ENCODE measurements at places on chromosomes 2 and 18.

DNA sequence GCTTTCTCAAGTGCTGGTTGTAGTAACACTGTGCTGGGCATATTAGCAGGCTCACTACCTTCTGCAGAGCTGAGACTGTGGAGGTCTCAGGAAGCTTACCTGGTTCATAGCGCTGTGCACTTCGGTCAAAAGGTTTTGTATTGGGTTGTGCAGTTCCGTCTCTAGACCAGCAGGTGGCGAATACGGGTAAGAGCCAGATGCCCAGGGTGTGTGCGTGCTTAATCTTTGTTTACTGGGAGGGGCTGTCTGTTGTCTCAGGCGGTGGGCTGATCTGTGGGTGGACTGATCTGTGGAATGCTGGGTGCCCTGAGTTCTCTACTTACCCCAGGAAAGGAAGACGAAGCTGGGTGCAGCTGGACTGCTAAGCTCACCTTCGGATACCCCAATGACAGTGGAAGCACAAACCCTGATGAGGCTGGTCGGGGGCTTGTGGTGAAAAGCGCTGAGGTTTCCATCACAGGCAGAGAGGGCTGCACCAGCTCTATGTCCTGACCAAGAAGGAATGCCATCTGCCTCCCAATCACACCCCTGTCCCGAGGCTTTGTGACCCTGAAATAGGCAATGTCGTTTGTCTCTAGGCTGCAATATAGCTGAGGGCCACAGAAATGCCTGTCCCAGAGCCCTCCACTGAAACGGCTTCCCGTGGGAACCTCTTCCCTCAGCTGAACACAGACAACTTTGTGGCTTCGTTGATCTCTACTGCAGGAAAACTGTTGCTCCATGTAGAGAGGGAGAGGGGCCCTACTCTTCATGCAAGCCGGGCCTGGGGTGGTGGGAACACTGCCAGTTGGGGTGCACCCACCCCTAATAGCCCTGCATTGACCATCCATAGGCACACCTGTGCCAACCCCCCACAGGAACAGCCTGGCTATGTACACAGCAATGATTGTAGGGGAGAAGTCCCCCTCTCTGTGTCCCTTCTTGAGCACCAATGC is 45.9 kb upstream of the FAM117B start:
- DNase-seq: peak; percentile 77

DNA sequence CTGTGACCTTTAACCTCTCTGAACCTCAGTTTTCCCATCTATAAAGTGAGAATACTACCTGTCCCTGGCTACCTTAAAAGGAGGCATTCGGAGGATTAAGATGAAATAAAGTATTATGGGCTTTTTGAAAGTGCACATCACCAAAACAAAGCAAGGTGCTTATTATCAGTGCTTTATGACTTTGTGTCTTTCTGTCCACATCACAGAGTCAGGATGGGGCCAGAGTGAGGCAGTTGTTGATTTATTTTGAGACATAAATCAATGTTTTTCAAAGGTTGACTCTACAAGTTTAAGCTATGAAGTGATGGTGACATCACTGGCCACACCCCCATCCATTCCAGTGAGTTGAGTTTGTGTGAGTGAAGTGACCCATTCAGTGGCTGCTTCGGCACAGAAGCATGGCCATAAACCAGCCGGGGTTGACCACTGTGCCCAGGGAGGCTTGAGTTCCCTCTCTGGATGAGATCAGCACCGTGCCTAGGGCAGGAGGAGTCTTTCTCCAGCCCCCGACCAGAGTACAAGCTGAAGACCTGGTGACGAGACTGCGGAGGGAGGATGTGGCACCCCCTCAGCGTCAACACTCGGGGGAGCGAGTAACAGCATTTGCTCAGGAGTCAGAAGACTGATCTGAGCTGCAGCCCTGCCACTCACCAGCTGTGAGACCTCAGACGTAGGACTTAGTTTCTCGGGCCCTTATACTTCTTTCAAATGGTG is 89.0 kb upstream of the PPP1CB start:
- no peak for DNase-seq

DNA sequence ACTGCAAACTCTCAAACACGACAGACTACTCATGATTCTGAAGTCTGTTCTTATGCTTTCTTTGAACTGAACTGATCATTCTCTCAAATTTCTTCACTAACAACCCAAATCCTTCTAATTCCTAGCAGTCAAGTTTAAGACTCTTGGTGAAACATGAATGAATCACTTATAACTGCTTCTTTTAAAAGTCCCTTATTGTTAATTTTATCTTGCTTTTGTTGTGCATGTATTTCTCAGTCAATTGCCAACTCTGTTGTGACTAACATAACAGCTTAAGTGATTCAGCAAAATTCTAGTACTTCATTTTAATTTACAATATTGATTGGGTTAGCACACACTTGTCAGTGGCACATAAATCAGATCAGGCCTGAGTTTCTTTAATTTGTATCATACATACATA is 357.0 kb upstream of the FSIP2 start:
- no peak for DNase-seq

DNA sequence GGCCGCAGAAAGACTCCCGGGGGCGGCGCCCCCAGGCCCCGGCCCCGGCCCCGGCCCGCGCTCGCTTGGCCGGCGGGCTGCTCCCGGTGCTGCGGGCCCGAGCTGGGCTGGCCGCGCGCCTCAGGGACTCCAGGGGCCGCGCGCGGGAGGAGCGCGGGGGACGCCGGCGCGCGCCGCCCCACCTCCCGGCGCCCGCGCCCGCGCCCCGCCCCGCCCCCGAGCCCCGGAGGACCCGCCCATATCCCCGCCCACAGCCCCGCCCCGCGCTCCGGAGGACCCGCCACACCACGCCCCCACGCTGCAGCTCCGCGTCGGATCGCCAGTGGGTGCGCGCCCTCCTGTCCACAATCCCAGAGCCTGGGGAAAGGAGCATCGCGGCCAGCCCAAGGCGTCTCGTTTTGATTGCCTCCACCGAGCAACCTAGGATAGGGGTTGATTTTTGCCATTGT is at the start of gene PARD6G:
Gene PARD6G (minus strand): TSS at position 122 of the 449 bp plus-strand sequence. CDS start 166 bp downstream, outside the sequence.
- peak; percentile 32 for DNase-seq

DNA sequence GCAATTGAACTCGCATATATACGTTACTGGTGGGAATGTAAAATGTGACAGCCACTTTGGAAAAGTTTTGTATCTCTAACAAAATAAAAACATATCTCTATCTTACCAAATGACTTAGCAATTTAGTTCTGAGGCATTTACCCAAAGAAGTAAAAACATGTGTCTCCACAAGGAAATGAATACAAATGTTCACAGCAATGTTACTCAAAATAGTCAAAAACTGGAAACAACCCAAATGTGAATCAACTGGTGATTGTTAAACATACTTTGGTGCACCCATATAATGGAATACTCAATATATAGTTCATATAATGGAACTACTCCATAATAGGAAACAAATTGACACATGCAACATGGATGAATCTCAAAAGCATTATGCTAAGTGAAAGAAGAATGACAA is 70.4 kb upstream of the DNER start:
- DNase-seq: no peak

- no peak for DNase-seq
Measured at GRCh38 chr2:236873636-236874035, 212.1 kb upstream of the COPS8 start.

GRCh38 chr2:99468155-99468554 is 21.7 kb downstream of the REV1 start:
- no peak for DNase-seq

DNA sequence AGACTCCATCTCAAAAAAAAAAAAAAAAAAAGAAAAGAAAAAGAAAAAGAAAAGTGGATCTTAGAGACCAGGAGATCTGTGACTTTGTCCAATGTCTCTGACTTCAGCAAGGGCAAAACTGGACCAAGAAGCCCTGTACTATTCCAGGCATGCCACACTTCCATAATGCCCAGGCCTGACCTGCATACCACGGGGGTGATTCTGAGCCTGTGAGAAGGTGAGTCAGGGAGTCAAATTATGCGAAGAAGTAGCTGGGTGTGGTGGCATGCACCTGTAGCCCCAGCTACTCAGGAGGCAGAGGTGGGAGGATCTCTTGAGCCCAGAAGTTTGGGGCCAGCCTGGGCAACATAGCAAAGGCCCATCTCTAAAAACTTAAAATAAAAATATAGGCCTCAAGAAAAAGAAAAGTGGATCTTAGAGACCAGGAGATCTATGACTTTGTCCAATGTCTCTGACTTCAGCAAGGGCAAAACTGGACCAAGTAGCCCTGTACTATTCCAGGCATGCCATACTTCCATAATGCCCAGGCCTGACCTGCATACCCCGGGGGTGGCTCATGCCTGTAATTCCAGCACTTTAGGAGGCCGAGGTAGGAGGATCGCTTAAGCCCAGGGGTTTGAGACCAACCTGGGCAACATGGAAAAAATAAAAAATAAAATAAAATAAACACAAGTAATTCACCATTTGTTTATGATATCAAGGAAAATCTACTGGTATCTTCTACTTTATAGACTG is 12.2 kb upstream of the PUM2 start:
- DNase-seq: no peak

DNA sequence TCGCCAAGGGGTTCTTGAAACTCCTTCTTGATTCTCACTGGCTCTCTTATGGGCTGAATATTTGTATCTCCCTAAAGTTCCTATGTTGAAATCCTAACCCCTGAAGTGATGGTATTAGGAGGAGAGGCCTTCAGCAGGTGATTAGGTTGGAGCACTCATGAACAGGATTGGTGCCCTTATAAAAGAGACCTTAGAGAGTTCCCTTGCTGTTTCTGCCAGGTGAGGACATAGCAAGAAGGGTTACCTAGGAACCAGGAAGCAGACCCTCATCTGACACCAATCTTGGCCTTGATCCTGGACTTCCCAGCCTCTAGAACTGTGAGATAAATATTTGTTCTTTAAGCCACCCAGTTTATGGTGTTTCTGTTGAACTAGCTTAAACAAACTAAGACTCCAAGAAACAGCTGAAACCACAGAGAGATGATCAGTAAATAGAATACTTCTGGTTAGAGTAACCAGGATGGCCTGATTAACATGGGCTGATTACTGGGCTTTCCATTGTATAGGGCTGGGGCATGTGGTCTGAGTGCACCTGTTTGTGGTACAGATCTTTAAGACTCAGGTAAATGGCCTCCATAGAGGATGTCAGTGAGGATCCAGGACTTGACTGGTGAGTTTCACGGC is 7.7 kb upstream of the CDC42EP3 start:
- no peak for DNase-seq

GRCh38 chr2:37198681-37199065 is 2.4 kb downstream of the CEBPZOS start:
- DNase-seq: no peak

DNA sequence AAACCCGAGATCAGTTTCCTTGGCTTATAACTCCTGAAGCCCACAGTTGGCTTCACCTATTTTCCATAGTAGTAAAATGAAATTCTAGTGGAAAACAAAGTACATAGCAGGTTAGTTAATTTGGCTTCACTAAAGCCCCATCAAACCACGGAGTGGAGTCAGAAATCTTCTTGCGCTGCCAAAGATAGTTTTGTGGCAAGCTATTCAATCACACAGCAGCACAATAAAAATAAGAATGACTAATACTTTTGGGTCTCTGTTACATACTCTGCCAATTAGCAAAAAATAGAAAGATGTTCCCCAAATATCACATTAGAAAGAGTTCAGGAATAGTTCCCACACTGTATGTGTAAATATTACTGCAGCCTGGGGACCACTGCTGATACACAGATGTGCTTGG is 175.2 kb upstream of the NOL4 start:
- DNase-seq: no peak

DNA sequence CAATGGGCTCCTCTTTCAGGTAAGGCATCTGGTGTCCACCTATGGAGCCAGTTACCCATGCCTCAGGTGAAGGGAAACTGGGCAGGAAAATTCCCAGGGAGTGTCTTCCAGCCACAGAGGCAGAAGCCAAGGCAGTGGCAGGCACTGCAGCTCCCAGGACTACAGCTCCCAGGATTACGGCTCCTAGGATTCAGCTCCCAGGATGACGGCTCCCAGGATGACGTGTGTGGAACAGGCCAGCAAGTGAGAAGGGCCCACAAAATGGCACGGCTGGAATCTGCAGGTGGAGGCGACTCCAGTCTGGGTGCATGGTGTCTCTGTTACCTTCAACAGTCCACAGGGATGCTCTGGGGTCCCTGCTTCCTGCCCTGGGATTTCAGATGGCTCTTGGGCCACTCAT is 92.1 kb downstream of the PTGR3 start:
- DNase-seq: no peak

DNA sequence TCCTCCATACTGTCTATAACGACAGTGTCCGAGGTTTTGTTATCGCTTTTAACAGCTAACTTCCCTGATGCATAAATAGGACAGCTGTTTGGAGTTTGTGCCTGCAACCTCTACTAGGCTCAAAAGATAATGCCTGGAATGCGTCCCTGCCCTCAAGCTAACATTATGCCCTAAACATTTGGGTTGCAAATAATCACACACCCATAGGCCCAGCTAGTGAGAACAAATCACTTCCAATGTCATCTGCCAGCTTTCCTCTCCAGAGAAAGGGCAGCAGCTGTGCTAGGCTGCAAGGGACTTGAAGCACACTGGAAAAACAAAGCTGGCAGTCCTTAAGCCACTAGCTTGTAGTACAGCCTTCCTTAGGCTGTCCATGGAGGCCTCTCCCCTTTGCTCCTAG is 201.8 kb upstream of the LYPD1 start:
- no peak for DNase-seq

DNA sequence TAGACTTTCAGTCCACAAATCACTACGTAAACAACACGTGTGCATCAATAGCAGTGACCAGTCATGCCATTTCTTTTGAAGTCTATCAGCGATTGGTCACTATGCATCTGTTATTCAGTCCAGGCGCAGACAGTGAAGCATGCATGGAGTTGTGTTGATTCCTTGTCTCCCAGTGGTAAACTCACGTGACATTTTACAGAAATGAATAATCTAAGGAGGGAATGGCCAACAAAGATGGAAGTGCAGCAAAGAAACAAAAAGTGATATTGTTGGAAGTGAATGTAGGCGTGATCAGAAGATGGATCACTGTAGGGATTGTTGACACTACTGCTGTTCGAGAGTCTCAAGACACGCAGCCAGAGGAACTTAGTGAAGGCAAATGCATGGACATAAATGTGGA is 317.8 kb upstream of the MGAT5 start:
- DNase-seq: no peak

DNA sequence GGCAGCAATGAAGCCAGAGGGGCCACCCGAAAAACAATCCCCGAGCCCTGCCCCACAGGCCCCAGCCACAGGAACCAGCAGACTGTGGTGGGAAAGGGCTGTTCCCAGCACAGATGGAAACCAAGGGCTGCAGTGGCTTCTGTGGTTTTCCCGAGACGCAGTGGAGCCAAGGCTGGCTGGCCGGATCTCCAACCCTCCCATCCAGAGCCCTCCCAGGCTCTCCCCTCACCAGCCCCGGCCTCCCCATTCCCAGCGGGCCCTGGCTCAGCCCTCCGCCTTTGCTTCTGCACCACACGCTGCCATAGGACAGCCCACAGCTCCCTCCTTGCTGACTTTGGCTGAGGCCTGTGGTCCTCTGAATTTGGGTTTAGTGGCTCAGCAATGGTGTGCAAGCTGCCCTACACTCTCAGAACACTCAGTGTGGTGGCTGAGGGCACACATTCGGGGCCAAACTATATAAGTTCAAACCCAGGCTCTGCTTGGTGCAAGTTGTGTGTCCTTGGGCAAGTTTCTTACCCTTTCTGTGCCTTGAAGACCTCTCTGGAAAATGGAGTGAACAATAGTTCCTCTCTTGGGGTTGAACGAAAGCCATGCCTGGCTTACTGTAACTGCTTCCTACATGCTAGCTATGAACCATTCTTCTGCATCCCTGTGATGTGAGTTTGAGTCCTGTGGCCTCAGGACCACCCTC is 200.1 kb downstream of the SMAD7 start:
- no peak for DNase-seq

- DNase-seq: no peak
Measured at GRCh38 chr2:122960759-122961641, 1064.1 kb upstream of the CNTNAP5 start.
